NCI-H1436 treated with DMSO at 0.1 percent for 48 hours (cell line): ENCODE measurements at places on chromosomes 7 and 10.

DNA sequence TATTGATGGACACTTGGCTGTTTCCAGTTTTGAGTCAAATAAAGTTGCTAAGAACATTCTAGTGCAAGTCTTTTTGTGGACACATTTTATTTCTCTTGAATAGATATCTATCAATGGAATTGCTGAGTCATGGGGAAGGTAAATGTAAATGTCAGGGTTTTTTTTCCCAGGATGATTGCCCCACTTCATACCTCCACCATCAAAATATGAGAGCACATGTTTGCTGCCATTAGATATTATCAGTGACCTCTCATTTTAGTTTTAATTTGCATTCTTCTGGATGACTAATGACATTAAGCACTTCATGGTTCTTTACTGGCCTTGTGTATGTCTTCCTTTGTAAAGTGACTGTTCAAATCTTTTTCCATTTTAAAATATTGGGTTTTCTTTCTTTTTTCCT lies 45.7 kb downstream of the PAPSS2 start:
- DNase-seq, result no peak

DNA sequence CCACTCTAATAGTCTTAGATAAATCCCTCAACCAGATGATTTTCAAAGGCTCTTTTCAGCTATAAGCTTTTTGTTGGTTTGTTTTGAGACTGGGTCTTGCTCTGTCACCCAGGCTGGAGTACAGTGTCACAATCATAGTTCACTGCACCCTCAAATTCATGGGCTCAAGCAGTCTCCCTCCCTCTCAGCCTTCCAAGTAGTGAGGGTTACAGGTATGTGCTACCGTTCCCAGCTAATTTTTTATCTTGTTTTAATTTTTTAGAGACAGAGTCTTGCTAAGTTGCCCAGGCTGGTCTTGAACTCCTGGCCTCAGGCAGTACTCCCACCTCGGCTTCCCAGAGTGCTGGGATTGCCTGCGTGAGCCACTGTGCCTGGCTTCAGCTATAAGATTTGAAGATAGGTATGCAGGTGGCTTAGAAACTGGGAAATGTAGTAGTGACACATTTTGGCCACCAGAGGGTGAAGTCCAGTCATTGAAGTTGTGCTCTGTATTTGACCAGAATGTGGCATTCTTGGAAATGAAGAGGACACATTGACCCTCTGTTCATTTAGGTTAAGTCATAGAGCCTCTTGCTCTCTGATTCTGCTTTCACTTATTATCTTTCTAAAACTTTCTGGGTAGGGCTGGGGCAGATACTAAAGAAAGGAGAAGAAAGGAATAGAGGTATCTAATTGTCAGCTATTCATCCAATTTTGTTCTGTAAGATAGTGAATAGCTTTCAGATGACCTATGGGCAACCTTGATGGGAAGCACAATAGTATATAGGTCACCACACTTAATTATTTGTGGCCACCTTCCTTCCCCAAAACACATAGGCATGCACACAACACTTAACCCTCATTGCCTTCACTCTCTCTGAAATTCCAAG lies 36.0 kb downstream of the R3HCC1L start:
- no peak for DNase-seq

DNA sequence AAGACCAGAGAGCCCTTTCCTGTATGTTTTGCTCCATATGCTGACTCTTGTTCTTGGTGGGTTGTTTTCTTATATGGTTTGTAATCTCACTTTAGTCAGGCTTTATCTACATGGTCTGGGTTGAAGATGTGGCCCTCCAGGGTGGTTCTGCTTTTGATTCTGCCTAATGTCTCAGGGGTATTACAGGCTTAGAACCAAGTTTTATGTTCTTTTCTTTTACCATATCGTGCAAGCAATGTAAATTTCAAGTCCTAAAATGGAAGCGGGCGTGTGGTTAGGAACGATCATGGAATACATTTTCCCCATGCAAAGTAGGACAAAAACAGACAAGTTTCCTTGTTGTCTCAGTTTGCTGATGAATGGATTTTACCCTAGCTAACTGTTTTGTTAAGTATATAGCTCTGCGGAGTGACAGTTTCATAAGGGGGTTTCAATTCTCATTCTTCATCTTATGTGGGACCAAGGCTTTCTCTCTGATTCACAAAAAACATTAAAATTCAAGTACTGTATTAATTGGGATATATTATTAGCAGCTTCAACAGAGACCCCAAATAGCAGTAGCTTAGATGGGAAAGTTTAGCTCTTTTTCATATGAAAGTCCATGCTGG lies 58.7 kb downstream of the MTURN start:
- no peak for DNase-seq

- DNase-seq, result no peak
Measured at GRCh38 chr10:75544993-75545706, 113.7 kb downstream of the LRMDA start.

DNA sequence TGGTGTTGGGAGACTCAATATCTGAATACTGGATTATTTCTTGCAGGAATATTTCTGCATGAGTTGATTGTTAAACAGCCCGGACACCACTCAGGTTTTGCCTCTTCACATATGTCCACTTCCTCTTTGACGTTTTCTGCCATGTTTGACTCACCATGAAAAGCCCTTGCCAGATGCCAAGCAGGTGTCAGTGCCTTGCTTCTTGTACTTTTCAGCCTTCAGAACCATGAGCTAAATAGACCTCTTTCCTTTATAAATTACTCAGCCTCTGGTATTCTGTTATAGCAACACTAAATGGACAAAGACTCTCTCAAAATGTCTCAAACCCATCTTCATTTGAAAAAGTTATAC lies 24.7 kb upstream of the MACC1 start:
- no peak for DNase-seq

GRCh38 chr7:2559283-2559950 lies 638 bp downstream of the IQCE start:
- no peak for DNase-seq

DNA sequence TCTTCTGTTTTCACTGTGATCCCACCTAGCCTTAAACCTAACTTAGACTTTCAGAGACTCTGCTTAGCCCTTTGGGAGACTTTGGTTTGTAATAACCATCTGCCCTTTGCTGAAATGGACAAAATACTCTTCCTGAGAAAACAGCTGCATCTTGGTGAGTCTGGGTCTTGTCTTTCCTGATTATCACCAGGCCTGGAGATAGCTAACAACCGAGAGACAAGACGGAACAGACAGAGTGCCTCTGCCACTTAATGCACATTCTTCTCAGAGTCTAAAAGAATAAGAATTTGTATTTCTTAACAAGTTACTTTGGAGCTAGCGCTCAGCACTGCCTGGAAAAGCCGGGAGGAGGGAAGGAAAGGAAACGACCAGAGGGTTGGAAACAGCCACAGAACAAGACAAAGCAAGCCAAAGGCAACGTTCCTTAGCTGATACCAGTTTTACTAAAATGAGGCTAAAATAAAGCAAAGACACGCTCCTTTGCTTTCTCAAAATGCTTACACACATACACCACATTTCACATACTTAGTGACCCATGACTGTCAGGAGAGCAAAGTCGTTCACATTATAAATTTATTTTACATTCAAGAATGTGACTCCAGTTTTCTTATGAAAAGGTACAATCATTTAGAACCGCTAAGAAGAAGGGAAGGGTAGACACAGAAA lies 70.3 kb upstream of the DGKI start:
- no peak for DNase-seq

GRCh38 chr10:38184477-38184876 lies 90.3 kb downstream of the ZNF37A start:
- DNase-seq, result no peak

- DNase-seq, result no peak
Measured at GRCh38 chr10:96440361-96441292, 73.1 kb downstream of the TLL2 start.

DNA sequence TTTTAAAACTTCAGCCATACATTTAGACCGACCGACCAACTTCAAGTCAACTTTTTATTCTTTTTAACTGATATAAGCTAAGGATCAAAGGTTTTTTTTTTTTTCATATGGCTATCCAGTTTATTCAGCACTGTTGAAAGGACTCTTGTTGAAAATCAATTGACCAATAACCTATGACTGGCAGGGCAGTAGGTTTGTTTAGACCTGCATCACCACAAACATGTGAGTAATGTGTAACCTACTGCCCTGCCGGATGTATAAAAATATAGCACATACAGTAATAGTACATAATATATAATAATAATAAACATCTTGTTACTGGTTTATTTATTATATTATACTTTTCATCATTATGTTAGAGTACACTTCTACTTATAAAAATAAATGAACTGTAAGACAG lies 434.6 kb upstream of the SEMA3A start:
- DNase-seq, result no peak

- no peak for DNase-seq
Measured at GRCh38 chr7:45924283-45924682, 3.2 kb upstream of the IGFBP3 start.

DNA sequence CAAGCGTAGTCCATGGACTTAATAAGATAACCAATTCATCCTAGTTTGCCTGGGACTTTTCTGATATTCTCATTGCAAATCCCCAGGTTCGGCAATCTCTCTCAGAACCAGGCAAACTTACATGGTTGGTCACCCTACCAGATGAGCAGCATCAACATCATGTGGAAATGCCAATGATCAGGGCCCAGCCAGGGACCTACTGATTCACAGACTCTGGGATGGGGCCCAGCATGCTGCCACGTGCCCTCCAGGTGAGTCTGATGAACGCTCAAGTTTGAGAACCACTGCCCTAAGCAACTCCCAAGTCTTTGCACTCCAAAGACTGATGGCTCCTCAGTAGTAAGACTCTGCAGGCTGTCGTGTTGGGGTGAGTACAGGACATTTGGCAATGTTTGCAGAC lies 2.7 kb downstream of the LAMB4 start:
- no peak for DNase-seq

GRCh38 chr7:125406111-125406510 lies 476.5 kb upstream of the POT1 start:
- DNase-seq, result no peak

GRCh38 chr7:55546814-55547213 lies 25.5 kb downstream of the VOPP1 start:
- no peak for DNase-seq

- DNase-seq, result no peak
Measured at GRCh38 chr10:27541796-27542729, 38.0 kb downstream of the RAB18 start.

DNA sequence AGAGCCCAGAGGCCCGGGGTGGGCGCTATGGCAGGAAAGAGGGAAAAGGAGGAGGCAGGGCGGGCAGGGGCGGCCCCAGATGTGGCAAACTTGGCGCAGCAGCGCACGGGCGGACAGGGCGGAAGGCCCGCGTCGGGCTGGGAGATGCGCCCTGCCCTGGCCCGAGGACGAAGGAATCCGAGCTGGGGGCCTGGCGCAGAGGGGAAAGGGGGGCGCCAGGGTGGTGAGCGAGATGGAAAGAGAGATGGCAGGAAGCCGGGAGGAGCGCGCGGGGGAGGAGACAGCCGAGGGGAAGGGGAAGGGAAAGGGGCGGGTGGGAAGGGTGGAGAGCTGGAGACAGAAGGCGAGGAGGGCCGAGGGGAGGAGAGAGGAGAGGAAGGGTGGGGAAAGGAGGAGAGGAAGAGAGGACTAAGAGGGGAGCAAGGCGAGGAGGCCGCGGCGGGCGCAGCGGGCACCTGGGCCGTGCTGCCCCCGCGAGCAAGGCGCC lies at the start of gene MARVELD1:
TSS of gene MARVELD1 (plus strand) at position 392 of the 487 bp plus-strand sequence. CDS start 147 bp downstream, outside the sequence.
- no peak for DNase-seq

GRCh38 chr10:5442065-5442989 lies 30.0 kb downstream of the NET1 start:
- DNase-seq, result no peak

DNA sequence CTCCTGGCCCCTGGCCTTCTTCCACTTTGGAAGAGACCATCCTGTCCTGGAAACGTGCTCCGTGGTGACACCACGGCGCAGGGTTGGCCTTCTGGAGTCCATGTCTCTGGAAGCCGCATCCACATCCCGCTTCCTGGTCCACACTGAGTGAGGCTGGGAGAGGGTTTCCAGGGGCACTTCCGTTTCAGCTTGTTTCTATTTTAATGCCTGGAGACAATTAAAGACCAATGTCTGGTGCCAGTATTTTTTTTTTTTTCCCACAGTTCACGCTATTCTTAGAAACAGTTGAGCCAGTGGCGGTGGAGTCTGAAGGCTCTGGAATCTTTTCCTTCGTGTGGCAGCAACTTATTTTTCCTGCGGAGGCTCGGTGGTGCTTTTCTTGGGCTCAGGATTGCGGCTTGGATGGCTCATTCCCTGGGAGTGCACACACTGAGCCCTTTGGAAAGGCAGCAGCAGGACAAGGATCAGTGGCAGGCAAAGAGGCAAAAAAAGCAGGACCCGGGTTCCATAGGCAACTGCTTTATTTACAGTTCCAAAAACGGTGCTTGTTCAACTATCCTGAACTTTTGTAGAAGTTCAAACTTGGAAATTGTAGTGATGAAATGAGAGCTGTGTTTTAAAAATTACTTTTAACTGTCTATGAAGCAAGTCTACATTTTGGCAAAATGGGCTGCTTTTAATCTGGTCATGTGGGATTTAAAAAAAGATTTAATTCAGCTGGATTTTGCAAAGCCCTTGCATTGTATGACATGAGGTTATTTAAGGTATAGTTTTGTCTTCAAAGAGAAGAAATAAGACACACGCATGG lies 202.8 kb downstream of the BAMBI start:
- DNase-seq, result no peak

DNA sequence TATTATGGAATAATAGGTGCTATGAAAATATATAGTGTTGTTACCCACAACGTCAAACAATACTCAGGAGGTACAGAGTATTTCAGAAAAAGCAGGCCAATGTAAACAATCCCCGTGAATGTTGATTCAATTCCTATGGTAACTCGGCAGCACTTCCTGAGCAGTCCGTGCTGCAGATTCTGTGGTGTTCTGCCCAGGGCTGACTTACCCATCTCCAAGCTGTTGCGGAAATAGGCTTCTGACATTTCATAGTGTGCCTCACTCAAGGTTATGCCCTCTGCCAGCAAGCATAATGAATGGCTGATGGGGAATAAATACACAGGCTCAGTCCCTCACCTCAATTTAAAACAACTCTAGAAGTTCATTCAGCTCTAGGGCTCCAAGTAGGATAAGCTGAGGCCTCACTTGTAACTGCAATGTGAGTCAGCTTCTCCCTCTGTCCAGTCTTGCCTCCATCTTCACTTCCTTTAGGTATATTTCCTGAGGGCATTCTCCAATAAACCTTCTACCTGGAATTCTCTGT lies 177.6 kb downstream of the GNAI1 start:
- DNase-seq, result no peak

- no peak for DNase-seq
Measured at GRCh38 chr7:127150543-127150942, 102.2 kb downstream of the GRM8 start.

GRCh38 chr10:69329721-69330178 lies 51.5 kb downstream of the HK1 start:
- DNase-seq, result no peak

DNA sequence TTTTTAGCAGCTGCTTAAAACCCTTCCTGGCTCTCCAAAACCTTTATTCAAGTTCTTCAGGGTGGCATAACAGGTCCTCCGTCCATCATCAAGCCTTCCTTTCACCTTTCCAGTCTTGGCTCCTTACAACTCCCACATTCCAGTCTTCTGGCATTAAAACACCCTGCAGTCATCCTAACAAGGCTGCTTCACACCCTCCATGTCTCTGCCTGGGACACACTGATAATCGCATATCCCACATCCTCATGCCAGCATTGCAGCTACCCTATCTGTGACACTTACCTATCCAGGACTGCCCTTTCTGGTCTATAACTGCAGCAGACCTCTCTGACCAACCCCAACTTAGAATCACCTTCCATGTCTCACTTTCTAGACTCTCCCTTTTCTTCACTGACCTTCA lies 2.6 kb upstream of the TLL2 start:
- DNase-seq, result no peak

GRCh38 chr10:93751832-93752231 lies 5.9 kb upstream of the LGI1 start:
- DNase-seq, result no peak

GRCh38 chr10:116708391-116708821 lies 34.0 kb downstream of the HSPA12A start:
- DNase-seq, result no peak

GRCh38 chr10:100291356-100291755 lies 4.9 kb upstream of the BLOC1S2 start:
- DNase-seq, result no peak
